ENCODE measurements at places on chromosomes 12 and 14.
A peak's percentile ranks its signal among the peaks of the same experiment; 100 is the strongest.

DNA sequence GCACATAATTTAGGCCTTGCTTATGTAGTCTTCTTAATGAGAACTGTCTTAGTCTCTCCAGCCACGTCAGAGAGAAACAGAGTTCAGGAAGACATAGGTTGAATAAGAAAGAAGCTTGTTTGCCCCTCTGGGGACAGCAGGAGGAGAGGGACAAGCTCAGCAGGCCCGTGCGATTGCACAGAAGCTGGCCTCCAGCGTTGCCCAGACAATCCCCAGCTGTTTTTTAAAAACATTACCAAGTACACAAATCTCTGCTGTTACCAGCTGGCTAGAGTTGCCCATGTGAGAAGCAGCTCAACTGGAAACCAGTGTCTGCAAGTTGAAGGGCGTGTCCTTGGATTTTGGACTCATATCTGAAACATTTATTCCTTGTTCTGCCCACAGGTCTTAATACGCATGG lies 232.6 kb downstream of the EFCAB11 start:
- peak overlapping the region; percentile 83 for H3K27ac ChIP-seq
- peaks cover 18% of the 10 kb centered on the region for H3K36me3 ChIP-seq
- H3K4me1 ChIP-seq, result peaks cover 68% of the 10 kb centered on the region
- no peak for DNase-seq
- peak overlapping the region; percentile 66 for H3K4me3 ChIP-seq

DNA sequence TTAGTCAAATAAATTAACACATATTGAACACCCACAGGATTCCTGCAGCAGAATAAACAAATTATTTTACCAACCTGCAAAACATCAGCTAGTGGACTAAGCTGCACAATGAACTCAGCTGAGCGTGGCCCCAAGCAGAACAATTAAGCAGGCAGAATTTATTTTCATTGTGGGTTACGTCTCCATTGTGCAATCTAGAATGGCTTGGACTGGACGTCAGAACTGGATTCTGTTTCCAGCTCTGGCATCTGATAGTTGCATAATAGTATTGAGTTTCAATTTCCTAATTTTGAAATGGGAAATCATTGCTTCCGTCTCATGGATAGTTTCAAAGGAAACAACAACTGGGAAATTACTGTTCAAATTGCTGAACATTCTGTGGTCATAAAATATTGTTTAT lies 35.5 kb upstream of the RERG start:
- H3K27me3 ChIP-seq, result peaks cover 29% of the 10 kb centered on the region
- no peaks in the 10 kb centered on the region for H3K36me3 ChIP-seq
- DNase-seq, result no peak
- no peak overlapping the region for H3K27ac ChIP-seq
- H3K4me1 ChIP-seq, result no peaks in the 10 kb centered on the region
- H3K4me3 ChIP-seq, result no peak overlapping the region

- H3K4me1 ChIP-seq, result no peaks in the 10 kb centered on the region
- no peak overlapping the region for H3K27ac ChIP-seq
- H3K4me3 ChIP-seq, result no peak overlapping the region
- no peaks in the 10 kb centered on the region for H3K36me3 ChIP-seq
- DNase-seq, result no peak
- H3K27me3 ChIP-seq, result no peaks in the 10 kb centered on the region
Measured at GRCh38 chr14:88852632-88853031, 28.2 kb downstream of the TTC8 start.

DNA sequence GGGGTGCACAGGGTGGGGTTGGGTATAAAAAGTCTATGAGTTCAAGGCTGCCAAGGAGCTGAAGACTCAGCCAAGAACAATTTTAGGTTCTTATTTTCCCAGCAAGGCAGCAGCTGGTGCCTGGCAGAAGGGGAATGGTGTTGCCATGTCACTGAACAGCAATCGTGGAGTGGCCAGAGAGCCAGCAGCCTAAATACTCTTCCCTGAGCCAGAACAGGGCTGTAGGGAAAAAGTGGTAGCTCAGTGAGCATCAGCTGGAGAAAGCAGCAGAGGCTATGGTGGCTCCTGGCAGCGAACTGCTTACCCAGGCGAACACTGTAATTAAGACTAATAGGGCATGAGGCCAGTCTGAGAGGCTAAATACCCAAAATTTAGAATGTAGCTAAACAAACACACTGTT lies 334.9 kb downstream of the RMST start:
- H3K4me3 ChIP-seq, result no peak overlapping the region
- H3K4me1 ChIP-seq, result no peaks in the 10 kb centered on the region
- no peak overlapping the region for H3K27ac ChIP-seq
- H3K36me3 ChIP-seq, result no peaks in the 10 kb centered on the region

- no peak for DNase-seq
- H3K36me3 ChIP-seq, result no peaks in the 10 kb centered on the region
Measured at GRCh38 chr12:12266389-12266872, 413 bp downstream of the LRP6 start.

GRCh38 chr14:90699016-90699415 lies 117.2 kb downstream of the TTC7B start:
- no peaks in the 10 kb centered on the region for H3K36me3 ChIP-seq
- H3K27me3 ChIP-seq, result no peaks in the 10 kb centered on the region
- H3K4me1 ChIP-seq, result no peaks in the 10 kb centered on the region
- no peak for DNase-seq

DNA sequence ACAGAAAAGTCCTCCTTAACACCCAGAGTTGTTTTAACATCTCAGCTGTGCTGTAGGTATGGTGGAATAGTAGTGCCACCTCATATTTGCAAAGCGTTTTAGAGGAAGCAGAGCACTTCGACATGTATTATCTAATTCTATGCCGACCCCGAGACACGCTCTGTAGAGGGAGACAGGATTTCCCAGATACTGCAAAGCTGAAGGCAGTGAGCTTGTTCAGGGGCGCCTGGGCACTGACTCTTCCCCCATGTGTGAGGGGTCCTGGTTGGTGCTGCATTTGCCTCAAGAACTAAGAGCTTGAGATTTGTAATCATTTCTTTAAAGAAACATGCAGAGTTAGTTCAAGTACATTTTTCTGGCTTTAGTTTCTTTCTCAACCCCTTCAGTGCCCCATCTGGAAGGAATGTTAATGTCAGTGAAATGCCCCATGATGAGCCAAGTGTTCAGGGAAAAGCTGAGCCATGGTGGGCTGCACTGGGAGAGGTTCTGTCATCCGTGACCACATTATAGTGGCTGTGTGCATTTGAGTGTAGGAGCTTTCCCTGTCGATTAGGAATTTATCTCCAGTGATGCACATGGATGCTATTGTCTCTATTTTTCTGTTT lies 66.3 kb downstream of the MBIP start:
- peaks cover 14% of the 10 kb centered on the region for H3K27me3 ChIP-seq
- DNase-seq, result no peak
- no peak overlapping the region for H3K27ac ChIP-seq
- no peaks in the 10 kb centered on the region for H3K36me3 ChIP-seq
- no peak overlapping the region for H3K4me3 ChIP-seq

DNA sequence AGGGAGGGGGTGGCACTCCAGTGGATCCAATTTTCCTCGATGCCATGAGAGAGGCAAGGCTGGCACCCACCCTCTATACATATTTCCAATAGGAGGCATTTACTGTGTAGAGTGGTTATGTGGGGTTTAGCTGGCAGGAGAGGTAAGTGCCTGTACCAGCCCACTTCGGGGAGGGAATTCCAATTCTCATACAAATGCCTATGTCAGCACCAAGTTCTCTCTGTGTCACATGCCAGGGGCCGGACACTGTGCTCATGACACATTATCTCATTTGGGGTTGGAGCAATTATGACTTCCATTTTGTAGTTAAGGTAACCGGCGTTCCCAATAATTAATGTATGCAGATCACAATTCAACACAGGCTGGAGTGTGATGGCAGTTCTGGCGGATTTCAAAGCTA lies 284.3 kb downstream of the KSR2 start:
- no peak overlapping the region for H3K4me3 ChIP-seq
- H3K27me3 ChIP-seq, result peaks cover 10% of the 10 kb centered on the region
- no peak for DNase-seq
- no peaks in the 10 kb centered on the region for H3K4me1 ChIP-seq
- no peaks in the 10 kb centered on the region for H3K36me3 ChIP-seq

DNA sequence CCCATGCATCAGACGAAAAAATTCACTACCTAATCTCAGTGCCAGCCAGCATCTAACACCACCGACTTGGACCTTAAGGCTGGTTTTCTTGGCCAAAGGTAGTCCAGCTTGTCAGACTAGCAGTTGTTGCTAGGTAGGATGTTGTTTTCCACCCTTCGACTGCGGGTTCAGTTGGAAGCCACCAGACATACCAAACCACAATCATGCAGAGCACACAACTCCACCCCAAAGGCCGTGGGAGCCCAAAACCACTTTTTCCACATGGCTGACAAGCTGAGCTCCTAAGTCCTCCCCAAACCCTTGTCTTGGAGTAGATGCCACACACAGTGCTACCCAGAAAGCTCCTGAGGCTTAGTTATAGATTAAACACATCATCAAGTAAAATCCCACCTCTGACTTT lies 46.8 kb downstream of the LRIG3 start:
- no peak overlapping the region for H3K27ac ChIP-seq
- no peak overlapping the region for H3K4me3 ChIP-seq
- H3K27me3 ChIP-seq, result no peaks in the 10 kb centered on the region
- no peaks in the 10 kb centered on the region for H3K36me3 ChIP-seq
- no peaks in the 10 kb centered on the region for H3K4me1 ChIP-seq

DNA sequence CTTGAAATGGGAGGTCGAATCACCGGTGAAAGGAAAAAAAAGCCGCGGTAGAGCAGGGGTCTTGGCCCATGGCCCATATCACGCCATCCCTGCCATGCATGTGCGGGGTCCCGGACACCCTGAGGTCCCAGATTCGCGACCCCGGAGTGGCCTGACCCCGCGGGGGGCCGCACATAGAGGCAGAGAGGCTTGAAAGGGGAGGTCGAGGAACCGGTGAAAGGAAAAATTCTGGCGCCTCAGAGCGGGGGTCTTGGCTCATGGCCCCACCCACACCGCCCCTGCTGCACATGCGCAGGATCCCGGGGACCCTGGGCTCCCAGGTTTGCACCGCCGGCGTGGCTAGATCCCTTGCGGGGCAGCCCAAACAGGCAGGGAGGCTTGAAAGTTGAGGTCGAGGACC lies 319.8 kb downstream of the ALG10 start:
- no peaks in the 10 kb centered on the region for H3K4me1 ChIP-seq
- no peak overlapping the region for H3K4me3 ChIP-seq
- no peak for DNase-seq
- H3K27ac ChIP-seq, result no peak overlapping the region

DNA sequence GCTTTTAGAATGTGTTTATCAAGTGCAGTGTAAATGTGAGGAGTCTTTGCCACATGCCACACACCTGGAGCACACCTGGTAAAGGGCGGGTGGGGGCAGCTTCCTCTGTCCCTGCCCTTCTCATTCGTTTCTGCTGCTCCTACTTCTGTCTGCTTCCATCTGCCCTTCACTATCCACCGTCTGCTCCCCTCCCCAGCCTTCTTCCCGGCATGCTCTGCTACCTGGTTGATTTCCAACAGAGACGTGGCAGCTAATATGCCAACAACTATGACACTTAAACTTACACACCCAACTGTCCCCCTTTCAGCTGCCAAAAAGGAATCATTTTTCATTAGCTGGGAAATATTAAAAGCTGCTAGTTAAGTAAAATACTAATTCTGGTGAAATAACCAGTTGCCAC lies 9.1 kb upstream of the CARMIL3 start:
- H3K27ac ChIP-seq, result no peak overlapping the region
- H3K4me3 ChIP-seq, result no peak overlapping the region
- no peaks in the 10 kb centered on the region for H3K4me1 ChIP-seq
- H3K36me3 ChIP-seq, result peaks cover 5% of the 10 kb centered on the region
- no peaks in the 10 kb centered on the region for H3K27me3 ChIP-seq

GRCh38 chr12:6471989-6472360 lies 1.5 kb upstream of the VAMP1 start:
- no peak for DNase-seq
- peak overlapping the region; percentile 89 for H3K27ac ChIP-seq
- H3K4me1 ChIP-seq, result peaks cover 32% of the 10 kb centered on the region
- H3K27me3 ChIP-seq, result no peaks in the 10 kb centered on the region
- H3K4me3 ChIP-seq, result no peak overlapping the region

GRCh38 chr12:72203764-72204335 lies 68.3 kb upstream of the TRHDE start:
- DNase-seq, result no peak
- no peak overlapping the region for H3K27ac ChIP-seq
- H3K36me3 ChIP-seq, result no peaks in the 10 kb centered on the region
- H3K4me1 ChIP-seq, result no peaks in the 10 kb centered on the region
- H3K27me3 ChIP-seq, result no peaks in the 10 kb centered on the region

DNA sequence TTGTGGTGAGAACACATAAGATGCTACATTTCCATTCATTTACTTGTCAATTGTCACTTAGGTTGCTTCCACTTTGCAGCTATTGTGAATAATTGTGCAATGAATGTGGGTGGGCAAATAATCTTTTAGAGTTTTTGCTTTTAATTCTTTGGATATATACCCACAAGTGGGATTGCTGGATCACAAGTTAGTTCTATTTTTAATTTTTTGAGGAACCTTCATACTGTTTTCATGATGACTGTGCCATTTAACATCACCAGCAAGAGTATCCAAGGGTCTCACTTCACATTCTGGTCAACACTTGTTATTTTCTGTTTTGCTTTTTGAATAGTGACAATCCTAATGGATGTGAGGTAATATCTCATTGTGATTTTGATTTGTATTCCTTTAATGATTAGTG lies 10.5 kb downstream of the CLEC6A start:
- no peak overlapping the region for H3K27ac ChIP-seq
- no peaks in the 10 kb centered on the region for H3K36me3 ChIP-seq
- peaks cover 28% of the 10 kb centered on the region for H3K27me3 ChIP-seq
- no peaks in the 10 kb centered on the region for H3K4me1 ChIP-seq
- DNase-seq, result no peak

DNA sequence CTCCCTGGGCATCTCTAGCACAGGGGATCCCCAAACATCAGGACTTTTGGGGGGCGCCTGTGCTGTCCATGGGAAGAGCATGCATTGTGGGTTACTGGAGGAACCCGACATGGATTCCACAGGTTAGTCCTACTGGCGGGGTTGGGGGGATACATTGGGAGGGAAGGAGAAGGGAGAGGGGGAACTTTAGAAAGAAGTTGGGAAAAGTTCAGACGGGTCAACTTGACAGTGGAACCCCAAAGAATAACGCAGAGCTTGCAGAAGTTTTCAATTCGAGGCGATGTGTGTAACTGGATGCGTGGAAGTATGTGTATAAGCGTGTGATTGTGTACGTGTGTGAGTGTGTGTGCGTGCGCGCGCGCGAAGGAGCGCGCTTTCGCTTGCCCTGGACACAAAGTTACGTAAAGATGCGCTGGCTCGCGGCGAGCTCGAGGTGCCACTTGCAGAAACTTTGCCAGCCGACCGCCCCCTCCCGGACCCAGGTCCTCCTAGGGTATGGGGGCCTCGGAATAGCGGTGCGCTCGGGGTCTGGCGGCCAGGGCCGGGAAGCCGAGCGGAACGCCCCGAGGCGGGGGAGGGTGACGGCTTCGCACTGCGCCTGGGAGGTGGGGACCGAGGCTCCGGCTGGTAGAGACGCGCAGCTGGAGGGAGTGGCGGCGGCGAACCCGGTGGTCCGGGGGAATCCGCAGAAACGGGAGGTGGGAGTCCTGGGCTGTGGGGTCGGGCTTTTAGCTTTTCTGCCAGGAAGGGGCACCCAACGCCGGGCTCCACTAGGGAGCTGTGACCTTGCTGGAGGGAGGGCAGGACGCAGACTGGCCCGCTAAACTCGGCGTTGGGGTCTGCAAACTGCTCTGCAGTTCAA lies 669 bp downstream of the RFX4 start:
- peak overlapping the region; percentile 67 for H3K4me3 ChIP-seq
- H3K27me3 ChIP-seq, result peaks cover 84% of the 10 kb centered on the region
- peaks cover 25% of the 10 kb centered on the region for H3K4me1 ChIP-seq
- H3K27ac ChIP-seq, result no peak overlapping the region

All from effector memory CD8-positive, alpha-beta T cell (primary cell).